Uterine smooth muscle cell (primary cell): ENCODE measurements at places on chromosomes 1 and 21. TPM values are rescaled to one million over a fixed set of nuclear protein-coding genes. Genes with fewer than 3 reads are reported as not detected.

The F13B gene
- not detected in 2 replicates for total RNA-seq

The CACNA1S gene
- total RNA-seq = not detected in 2 replicates

The LORICRIN gene
- total RNA-seq = not detected in 2 replicates

The ST6GALNAC5 gene
- 0.66 and 4.4 TPM in 2 replicates for total RNA-seq

The RGSL1 gene
- total RNA-seq = not detected in 2 replicates

The FCRL2 gene
- total RNA-seq = not detected in 2 replicates

The KCNE2 gene
- total RNA-seq = not detected in 2 replicates

The TFF2 gene
- total RNA-seq = not detected in 2 replicates

The PALMD gene
- 0.37 and 0.55 TPM in 2 replicates for total RNA-seq

The LCE1E gene
- total RNA-seq = not detected in 2 replicates

The ITLN2 gene
- total RNA-seq = not detected in 2 replicates

The WNT2B gene
- 0.75 and 1.2 TPM in 2 replicates for total RNA-seq

The LMX1A gene
- total RNA-seq = not detected in 2 replicates

The LRRC53 gene
- not detected in 2 replicates for total RNA-seq

The ESPN gene
- total RNA-seq = 0.62 TPM in 1 of 2 replicates, not detected in the other

The CD244 gene
- not detected in 2 replicates for total RNA-seq

The DSTYK gene
- 18.9 and 25.0 TPM in 2 replicates for total RNA-seq

The HSD3B2 gene
- not detected in 2 replicates for total RNA-seq

The RBM11 gene
- total RNA-seq = 0.12 and 0.44 TPM in 2 replicates

The ADAMTSL4 gene
- 2.1 and 2.9 TPM in 2 replicates for total RNA-seq

The ADAM30 gene
- total RNA-seq = not detected in 2 replicates

The CYP4A22 gene
- not detected in 2 replicates for total RNA-seq

The AADACL4 gene
- under 0.01 TPM in 1 of 2 replicates, not detected in the other for total RNA-seq

The CD1D gene
- total RNA-seq = 0.11 and 0.25 TPM in 2 replicates

The CASZ1 gene
- total RNA-seq = 0.25 TPM in 1 of 2 replicates, not detected in the other

The DDOST gene
- total RNA-seq = 254 and 375 TPM in 2 replicates

The CYP4A11 gene
- not detected in 2 replicates for total RNA-seq

The BCL2L15 gene
- 0.11 and 0.12 TPM in 2 replicates for total RNA-seq

The OR2M3 gene
- total RNA-seq = not detected in 2 replicates

The FAM72C gene
- total RNA-seq = 0.25 and 2.0 TPM in 2 replicates

The RHBDL2 gene
- total RNA-seq = 0.25 and 0.77 TPM in 2 replicates

The SETDB1 gene
- total RNA-seq = 31.2 and 35.1 TPM in 2 replicates

The PTPN22 gene
- 0.66 and 0.75 TPM in 2 replicates for total RNA-seq

The SPSB1 gene
- total RNA-seq = 23.1 and 26.8 TPM in 2 replicates

The LYSMD1 gene
- 5.6 and 6.7 TPM in 2 replicates for total RNA-seq
